Pancreas (tissue), 10 donors: ENCODE measurements at places on chromosomes 11 and 22. TPM values are rescaled to one million over a fixed set of nuclear protein-coding genes. Genes with fewer than 3 reads are reported as not detected.

The DDX25 gene
- polyA plus RNA-seq: 7.1 TPM

The RAG2 gene
- polyA plus RNA-seq: not detected

GRCh38 chr11:13672576-13673210 lies 4.2 kb downstream of the FAR1 start:
- H3K36me3 ChIP-seq: no peaks in the 10 kb centered on the region
- H3K27ac ChIP-seq: no peak overlapping the region
- DNase-seq: no peak
- H3K27me3 ChIP-seq: no peaks in the 10 kb centered on the region
- no peaks in the 10 kb centered on the region for H3K4me1 ChIP-seq

DNA sequence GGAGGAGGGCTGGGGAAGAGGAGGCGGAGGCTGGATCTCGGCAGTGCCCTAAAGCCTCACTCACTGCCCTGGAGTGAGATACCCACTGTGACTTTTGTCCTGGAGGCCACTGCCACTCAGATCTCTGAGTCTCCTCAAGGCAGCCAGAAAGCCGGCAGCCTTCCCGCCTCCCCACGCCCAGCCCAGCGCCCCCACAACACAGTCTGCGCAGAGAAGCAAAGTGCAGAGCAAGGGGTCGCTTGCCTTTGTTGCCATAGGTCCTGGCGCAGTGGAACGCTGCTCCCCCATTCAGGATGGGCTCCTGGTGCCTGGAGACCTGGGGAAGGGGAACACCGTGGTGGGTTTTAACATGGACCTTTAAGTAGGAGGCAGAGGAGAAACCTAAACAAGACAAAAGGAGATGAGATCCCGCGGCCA lies 17.6 kb downstream of the PATZ1 start:
- H3K4me3 ChIP-seq: no peak overlapping the region
- no peaks in the 10 kb centered on the region for H3K27me3 ChIP-seq
- no peaks in the 10 kb centered on the region for H3K4me1 ChIP-seq
- H3K36me3 ChIP-seq: peaks cover 23% of the 10 kb centered on the region

DNA sequence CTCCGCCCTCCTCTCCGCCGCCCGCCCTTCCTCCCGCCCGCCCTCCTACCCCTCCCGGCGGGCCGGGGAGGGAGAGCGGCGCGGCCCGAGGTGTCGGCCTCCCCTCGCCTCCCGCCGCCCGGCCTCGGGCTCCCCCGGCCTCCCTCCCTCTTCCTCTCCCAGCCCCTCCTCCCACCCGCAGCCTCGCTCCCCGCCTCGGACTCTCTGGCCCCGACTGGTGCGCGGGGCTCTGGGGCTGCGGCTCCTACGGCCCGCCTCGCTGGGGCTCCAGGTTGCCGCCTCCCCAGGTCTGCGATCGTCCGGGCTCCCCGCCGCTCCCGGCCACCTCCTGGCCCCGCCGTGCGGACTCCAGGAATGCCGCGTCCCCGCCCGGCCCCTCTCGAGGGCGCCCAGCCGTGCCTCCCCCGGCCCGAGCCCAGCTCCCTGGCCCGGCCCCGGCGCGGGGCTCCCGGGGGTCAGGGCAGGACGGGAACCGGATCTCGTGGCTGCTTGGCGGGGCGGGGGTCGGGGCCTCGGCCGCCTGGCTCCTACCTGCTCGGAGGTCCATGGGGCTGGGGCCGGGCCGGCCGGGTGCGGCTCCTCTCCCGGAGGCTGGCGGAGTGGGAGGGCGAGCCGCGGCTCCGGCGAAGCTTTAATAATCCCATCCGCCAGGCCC lies at the start of gene CLCF1:
CLCF1 (minus strand) TSS at position 606 of the 655 bp plus-strand sequence; CDS start at position 547, 59 bp downstream.
- peak; percentile 68 for DNase-seq
- peak within 1 kb of the TSS; percentile 62 for H3K4me3 ChIP-seq
- H3K27ac ChIP-seq: peak within 1 kb of the TSS; percentile 84
- no peaks in the 10 kb centered on the region for H3K36me3 ChIP-seq

The TMEM191B gene
- 1.6 TPM for polyA plus RNA-seq

DNA sequence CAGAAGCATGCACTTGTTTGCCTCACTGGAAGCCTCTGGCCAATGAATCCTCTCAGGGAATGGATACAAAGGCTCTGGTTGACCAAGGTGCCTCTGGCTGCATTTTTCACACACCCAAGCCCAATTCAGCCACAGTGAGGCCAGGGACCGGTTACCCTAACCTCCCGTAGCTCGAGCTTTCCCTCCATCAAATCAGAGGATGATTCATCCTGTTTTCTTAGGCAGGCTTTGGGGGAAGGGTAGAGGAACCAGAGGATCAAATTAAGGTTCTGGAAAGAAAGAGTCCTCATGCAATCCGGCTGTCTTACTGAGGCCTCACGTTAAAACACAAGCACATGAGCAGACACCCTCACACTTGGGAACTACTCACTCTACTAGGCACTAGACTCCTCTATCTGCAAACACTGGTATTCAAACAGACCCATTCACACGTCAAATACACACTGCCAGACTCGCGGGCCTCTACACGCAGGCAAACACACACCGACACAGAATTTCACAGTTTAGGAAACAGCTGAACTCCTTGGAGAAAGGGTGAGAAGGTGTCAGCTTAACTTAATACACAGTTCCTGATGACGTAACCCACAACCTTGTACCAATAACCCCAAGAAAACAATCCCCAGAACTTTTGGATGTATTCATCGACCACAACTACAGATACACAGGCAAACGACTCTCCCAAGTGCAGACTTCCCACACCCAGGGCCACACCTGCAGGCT lies 12.4 kb downstream of the NRXN2 start:
- H3K27me3 ChIP-seq: no peaks in the 10 kb centered on the region
- H3K36me3 ChIP-seq: no peaks in the 10 kb centered on the region
- no peak overlapping the region for H3K27ac ChIP-seq
- no peak overlapping the region for H3K4me3 ChIP-seq
- no peaks in the 10 kb centered on the region for H3K4me1 ChIP-seq

DNA sequence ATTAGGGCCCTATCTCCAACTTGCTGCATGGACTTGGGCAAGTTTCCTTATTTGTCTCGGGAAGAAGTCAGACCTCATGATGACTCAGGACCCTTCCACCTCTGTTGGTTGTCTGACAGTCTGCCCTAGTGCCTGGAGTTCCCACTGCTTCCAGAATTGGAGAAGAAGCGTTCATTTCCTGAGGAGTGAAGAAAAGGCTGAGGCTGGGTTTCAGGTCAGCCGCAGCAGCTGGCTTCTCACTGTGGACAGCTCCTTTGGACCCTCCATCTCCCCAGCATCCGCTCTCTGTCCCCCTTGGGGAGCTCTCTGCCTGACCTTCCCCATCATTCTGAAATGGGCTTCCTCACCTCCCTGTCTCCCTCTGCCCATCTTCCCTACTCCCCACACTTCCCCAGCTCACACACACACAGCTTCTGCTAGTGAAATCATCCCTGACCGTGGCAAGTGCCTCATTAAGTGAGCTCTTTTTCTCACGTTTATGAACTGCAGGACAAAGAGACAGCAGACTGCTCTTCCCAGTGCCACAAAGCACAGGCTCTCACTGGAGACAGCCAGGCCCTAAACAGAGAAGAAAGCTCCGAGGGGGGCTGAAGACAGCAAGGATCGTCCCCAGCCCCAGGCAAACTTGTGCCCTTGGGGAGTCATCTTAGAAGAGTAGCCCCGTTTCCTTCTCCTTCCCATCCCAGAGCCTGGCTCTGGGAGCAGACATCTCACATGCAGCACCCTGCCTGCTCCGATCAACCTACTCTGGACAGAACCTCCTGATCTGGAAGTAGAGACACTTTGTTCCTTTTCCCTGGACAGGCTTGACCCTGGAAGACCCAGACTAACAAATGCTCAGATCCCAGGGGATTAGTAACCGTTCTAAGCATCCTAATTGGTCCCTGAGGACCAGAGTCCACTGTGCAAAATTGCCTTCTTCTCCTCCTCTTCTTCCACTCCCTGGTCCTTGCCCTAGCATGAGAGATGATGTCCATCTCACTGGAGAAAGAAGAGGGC lies 157.9 kb downstream of the FEZ1 start:
- H3K36me3 ChIP-seq: no peaks in the 10 kb centered on the region
- H3K4me3 ChIP-seq: no peak overlapping the region
- H3K4me1 ChIP-seq: no peaks in the 10 kb centered on the region
- no peak overlapping the region for H3K27ac ChIP-seq
- no peaks in the 10 kb centered on the region for H3K27me3 ChIP-seq

The AP5B1 gene
- 10.4 TPM for polyA plus RNA-seq

GRCh38 chr22:44869196-44869595 lies 116.8 kb downstream of the ARHGAP8 start:
- H3K36me3 ChIP-seq: no peaks in the 10 kb centered on the region
- no peak overlapping the region for H3K4me3 ChIP-seq
- H3K4me1 ChIP-seq: no peaks in the 10 kb centered on the region
- DNase-seq: no peak
- no peaks in the 10 kb centered on the region for H3K27me3 ChIP-seq

The ZP1 gene
- polyA plus RNA-seq: 1.5 TPM
